ENCODE measurements at places on chromosomes 4 and X.

- no peak for DNase-seq
Observed at GRCh38 chrX:65601530-65602220, 65.8 kb upstream of the MSN start.

- no peak for DNase-seq
Observed at GRCh38 chrX:37986893-37987292, 19.5 kb upstream of the SYTL5 start.

DNA sequence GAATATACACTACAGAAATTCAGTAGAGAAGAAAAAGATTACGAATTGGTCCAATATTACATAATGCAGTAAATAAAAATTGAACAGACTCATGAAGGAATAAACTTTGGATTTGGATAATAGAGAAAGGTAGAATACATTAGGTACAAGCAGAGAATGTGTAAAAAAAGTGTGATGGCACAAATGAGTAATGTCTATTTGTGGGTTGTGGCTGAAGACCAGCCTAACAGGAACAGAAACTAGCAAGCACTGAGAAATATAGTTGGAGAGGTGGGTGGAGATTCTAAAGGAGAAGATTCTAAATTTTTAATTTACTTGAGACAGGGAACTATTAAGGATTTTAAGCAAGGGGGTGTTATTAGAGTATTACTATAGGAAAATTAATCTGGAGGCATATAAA is 15.2 kb upstream of the CLOCK start:
- no peak for DNase-seq

DNA sequence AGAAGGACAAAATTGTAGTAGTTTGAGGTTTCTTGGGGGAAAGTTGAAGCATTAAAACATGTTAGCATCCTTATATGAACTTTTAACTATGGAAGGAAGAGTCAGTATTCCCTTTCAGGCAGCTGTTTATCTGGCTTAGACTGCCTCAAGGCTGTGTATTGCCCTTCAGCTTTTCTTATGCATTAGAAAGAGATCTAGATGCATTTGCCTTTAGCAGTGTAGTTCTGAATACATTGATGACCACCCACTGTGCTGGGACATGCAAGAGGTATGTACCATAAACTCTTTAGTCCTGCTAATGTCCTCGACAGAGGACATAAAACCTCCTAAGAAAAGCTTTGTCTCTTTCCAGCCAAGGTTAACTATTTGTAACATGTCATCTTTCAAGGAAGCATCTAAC is 2.9 kb downstream of the FAM200B start:
- DNase-seq, result no peak
